Amniotic epithelial cell (primary cell): ENCODE measurements at places on chromosomes 16 and 17.
A peak's percentile ranks its signal among the peaks of the same experiment; 100 is the strongest.

GRCh38 chr17:9101356-9101755 is 80.0 kb downstream of the NTN1 start:
- DNase-seq, result no peak

DNA sequence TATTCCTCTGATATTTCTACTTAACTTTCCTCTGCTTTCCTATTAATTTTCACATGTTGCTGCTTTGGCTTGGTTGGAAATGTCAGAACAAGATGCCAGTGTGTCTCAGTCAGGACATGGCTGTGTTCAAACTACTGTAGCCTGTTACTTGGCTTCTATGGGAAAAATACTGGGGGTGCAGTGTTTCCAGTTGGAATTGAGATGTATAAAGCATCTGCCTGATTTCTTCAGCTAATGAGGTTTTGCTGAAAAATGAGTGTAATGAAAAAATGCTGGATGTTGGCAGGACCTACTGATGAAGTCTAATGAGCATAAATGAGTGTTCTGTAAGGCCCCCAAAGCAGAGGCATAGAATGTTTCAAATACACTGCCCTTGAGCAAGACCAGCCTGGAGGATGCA is 166.6 kb downstream of the PHKB start:
- no peak for DNase-seq

GRCh38 chr17:17151962-17152361 is 54.2 kb downstream of the PLD6 start:
- DNase-seq, result peak; percentile 89

GRCh38 chr16:26795184-26795583 is 271.5 kb upstream of the C16orf82 start:
- no peak for DNase-seq

GRCh38 chr17:80793851-80794267 is 197.8 kb upstream of the CHMP6 start:
- DNase-seq, result peak; percentile 63

DNA sequence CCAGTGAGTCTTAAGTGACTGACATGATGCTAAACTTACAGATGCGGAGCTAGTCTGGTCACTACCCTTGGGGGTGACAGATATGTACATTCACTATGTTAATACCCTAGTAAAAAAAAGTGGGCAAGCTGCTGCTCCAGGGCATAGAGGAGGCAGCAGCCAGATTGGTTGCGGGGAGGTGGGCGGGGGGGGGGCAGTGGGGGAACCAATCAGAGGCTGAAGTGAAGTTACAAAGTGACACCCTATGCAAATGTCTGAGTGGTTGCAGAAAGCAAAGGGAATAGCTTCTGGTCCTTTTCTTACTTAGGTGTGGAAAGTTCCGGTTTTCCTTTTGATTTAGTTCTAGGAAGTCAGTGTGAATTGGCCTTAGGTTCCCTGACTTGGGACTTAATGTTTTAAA is 12.1 kb downstream of the NDEL1 start:
- no peak for DNase-seq

- no peak for DNase-seq
These were observed 57.7 kb upstream of the BCAR1 start for GRCh38 chr16:75309156-75309555.

DNA sequence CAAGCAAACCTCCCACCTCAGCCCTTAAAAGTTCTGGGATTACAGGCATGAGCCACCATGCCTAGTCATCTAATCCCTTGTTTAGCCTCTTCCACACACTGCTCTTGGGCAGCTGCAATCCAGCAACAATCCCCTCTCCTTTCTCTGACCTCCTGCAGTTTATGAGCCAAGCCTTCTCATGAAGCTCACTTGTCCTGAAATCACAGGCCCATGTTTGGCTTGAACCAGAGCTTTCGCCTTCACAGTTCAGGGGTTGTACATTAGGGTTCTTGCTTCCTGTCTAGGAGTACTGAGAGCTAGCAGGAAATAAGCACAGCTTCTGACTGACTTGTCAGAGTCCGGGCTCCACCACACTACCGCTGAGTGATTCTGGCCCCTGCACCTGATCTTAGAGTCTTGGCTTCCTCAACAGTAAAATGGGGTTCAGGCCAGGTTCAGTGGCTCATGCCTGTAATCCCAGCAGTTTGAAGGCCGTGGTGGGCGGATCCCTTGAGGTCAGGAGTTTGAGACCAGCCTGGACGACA is 16.3 kb downstream of the ERAL1 start:
- DNase-seq, result no peak

GRCh38 chr17:72587156-72587555 is 466.3 kb downstream of the SOX9 start:
- DNase-seq, result no peak

DNA sequence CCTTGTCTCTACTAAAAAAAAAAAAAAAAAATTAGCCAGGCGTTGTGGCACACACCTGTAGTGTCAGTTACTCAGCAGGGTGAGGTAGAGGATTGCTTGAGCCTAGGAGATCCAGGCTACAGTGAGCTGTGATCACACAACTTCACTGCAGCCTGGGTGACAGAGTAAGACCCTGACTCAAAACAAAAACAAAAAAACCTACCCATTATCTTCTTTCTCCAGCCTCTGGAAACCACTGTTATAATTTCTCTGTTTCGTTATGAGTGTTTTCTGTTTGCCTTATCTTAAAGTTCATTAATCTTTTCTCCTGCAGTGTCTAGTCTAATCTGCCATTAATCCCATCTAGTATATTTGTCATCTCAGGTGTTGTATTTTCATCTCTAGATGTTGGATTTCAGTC is 18.6 kb upstream of the CLTC start:
- DNase-seq, result no peak

GRCh38 chr16:87057211-87057881 is 259.8 kb downstream of the C16orf95 start:
- DNase-seq, result no peak

- DNase-seq, result no peak
These were observed 740 bp upstream of the ATP6V0D1 start for GRCh38 chr16:67481561-67482232.
